ENCODE measurements at places on chromosomes 12 and 14.
A peak's percentile ranks its signal among the peaks of the same experiment; 100 is the strongest.

GRCh38 chr14:84112589-84112988 lies 1417.4 kb upstream of the FLRT2 start:
- DNase-seq = no peak

DNA sequence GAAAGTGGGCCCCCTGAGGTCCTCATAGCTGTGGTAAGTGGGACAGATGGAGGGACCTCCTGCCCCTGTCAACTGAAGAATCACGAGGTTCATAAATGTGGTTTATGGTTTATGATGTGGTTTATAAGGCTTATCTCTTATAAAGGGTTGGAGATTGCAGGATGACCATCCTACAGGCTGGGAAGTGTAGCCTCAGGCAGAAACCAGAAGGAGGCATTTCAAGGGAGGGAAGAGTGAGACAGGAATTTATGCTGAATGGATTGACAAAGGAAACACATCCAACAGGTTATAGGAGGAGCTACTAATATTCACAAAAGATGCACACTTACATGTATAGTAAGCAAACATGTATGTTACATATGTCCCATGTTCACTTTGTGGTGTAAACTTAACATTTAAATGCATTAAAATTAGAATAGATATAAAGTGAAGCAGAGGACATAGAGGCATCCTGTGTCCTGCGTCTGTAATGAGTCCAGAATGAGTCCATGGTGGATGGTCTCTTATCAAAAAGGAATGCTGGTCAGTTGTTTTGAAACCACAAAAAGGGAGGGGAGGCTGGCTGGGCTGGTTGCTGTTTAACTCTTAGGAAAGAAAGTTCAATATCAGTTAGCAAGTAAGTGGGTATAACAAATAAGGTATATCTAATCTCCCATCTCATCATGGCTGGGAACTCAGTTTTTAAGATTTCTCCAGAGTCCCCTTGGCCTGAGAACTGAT lies 149.0 kb upstream of the RMST start:
- no peak for DNase-seq

DNA sequence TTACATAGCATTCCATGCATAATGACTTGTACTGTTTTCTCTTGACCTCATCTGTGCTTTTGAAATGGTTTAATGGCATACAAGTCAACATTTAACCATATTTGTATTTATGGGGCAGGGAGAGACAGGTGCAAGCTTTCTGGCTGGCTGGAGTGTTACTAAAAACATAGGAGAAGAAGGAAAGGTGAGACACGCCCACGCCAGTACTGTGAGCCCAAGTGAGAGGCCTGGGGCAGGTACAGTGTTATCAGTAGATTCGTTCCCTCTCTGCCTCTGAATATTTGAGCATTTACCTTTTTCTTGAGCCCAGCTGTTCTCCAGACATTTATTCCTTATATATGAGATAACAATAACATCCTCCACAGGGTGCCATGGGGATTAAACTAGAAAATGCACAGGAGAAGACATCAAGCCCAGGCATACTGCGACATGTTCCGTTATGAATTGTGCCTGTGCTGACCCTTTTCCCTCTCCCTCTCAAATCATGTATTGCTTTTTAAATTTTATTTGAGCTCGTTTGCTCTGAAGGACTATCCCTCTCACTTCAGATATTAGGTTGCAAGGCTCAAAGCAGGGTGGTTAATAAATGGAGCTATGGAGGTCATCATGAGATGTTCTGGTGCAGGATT lies 34.6 kb upstream of the TUBA1C start:
- no peak for DNase-seq

GRCh38 chr12:83113945-83114344 lies 427.2 kb downstream of the TMTC2 start:
- DNase-seq = no peak

DNA sequence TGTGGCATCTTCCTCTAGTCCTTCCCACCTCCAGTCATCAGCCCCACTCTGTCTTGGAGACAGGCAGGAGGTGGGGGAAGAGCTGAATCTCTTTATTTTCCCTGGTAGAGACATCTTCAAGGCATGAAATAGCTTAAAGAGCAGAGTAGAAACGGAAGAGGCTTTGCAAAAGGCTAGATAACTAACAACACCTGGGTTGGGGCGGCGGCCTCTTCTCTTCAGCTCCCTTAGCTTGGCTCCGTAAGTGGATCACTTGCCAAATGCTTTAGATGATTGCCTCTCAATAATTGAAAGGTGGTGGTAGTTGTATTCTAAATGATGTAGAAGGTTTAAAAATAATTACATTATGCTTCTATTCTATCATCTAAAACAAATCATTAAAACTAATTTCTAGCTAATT lies 36.1 kb downstream of the SSPN start:
- no peak for DNase-seq

GRCh38 chr14:23481979-23482822 lies 12.7 kb downstream of the NGDN start:
- no peak for DNase-seq

DNA sequence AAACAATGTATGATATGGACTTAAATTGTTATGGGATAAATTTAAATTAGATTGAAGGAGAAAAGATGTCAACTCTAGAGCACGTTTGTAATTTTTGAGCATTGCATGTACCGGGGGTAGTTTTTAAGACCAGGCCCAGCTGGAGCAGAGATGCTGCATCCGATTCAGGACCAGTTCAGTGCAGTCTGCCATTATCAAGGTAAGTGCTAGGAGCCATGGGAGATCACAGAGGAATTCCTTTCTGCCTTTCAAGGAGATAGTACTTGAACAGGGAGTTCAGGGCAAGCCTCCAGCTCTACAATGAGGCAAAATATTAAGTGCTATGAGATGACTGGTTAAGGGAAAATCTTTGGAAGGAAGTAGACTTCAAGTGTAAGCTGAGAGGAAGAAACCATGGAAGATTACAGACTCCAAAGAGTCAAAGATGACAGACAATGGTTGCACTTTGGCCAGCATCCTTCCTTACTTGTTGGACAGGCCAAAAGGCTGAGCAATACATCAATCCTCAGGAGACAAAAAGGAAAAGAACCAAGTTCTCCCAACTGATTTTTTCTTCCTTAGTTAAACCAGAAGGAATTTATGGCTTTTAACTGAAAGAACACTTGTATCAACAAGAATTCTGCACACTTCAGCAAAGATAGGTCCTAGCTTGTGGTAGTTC lies 113.2 kb upstream of the HIF1A start:
- no peak for DNase-seq

DNA sequence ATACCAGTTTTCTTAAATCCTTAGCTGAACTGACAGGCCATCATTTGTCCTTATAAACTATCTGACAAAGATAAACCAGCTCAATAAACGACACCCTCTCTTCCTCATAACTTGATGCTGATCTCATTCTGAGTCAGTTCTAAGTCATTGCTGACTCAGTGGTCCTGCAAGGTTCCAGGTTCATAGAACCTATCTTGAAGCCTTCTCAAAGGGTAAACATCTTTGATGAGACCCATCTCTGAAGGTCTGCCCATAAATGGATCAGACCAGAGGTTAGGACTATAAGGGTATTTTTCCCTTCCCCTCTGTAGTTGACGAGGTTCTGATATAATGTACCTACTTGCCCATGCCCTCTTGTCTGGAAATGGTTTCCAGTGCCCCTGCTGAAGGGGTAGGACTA lies 11.9 kb downstream of the NAA25 start:
- DNase-seq = peak; percentile 40

- DNase-seq = no peak
These were observed 7.0 kb downstream of the VCPKMT start for GRCh38 chr14:50109342-50109741.

GRCh38 chr12:116922194-116922897 lies 11.6 kb downstream of the FBXW8 start:
- no peak for DNase-seq

DNA sequence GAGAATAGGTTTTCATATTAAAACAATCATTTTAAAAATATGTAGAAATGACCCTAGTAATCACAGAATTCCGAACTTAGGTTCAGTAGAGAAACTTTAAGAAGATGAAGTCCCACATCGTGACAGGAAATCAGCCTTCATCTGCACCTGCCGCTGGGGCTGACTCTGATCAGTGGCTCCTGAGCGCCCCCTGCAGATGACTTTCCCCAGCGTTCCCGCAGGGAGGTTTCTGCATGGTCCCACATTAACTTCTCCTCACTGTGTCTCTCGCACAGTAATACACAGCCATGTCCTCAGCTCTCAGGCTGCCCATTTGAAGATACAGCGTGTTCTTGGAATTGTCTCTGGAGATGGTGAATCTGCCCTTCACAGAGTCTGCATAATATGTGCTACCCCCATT lies 1131.1 kb downstream of the TMEM121 start:
- peak; percentile 81 for DNase-seq

- no peak for DNase-seq
These were observed 653.9 kb upstream of the TBX3 start for GRCh38 chr12:115337693-115338543.

DNA sequence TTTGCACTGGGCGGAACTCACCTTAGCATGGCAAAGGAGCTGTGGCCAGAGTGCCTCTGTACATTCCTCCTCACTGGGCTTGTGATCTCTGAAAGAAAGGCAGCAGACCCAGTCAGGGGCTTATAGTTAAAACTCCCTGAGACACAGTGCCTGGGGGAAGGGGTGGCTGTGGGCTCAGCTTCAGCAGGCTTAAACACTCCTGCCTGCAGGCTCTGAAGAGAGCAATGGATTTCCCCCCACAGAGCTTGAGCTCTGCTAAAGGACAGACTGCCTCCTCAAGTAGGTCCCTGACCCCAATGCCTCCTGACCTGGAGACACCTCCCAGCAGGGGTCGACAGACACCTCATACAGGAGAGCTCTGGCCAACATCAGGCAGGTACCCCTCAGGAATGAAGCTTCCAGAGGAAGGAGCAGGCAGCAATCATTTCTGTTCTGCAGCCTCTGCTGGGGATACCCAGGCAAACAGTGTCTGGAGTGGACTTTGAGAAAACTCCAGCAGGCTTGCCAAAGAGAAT lies 327.5 kb upstream of the SLC16A7 start:
- DNase-seq = no peak

- no peak for DNase-seq
These were observed 238.5 kb upstream of the LHX5 start for GRCh38 chr12:113710216-113710615.

GRCh38 chr14:56632195-56632594 lies 52.6 kb downstream of the TMEM260 start:
- no peak for DNase-seq

GRCh38 chr12:100251917-100252316 lies 15.0 kb downstream of the DEPDC4 start:
- no peak for DNase-seq

DNA sequence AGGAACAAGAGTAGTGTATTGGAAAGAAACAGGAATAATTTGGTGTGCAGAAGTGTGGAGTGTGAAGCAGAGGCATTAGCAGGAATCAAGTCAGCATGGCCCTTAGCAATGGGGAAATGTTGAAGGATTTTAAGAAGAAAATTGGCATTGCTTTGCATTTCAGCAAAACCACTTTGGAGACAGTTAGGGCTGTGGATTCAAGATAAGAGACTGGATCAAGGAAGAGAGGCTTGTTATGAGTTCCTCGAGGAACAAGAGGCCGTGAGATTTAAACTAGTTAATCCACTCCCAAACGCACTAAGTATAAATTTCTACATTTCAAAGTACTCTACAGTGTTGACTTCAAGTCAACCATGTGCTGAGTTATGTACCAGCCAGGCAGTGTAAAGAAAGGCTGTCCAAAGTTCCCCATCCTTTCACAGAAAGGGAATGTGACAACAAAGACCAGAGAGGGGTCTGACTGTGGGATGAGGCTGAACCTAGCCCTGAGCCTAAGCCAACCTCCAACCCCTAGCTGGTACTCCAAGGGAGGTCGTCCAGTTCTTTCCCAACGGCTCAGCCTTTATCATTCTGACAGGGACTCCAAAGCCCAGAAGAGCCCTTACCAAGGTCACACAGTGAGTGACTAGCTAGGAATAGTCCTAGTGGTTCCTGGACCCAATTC lies 91.2 kb upstream of the BMP4 start:
- DNase-seq = no peak

DNA sequence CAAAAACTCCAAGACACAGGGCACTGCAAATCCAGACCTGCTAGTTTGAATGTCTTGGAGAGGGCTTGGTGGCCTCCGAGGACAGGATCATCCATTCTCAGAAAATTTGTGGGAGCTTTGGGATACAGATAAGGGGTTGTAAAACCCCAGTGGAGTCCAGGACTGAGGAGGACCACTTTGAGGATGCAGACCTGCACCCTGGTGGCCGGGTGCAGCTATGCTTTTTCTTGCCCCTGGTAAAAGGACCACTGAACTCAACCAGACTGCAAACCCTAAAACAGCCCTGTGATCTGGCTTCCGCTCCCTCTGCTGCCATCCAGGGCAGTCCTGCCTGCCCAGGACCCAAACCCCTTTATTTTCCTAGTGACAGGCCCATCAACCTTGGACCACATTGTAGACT lies 169.5 kb upstream of the DAAM1 start:
- no peak for DNase-seq

GRCh38 chr14:32813401-32813800 lies 125.3 kb upstream of the NPAS3 start:
- DNase-seq = no peak

DNA sequence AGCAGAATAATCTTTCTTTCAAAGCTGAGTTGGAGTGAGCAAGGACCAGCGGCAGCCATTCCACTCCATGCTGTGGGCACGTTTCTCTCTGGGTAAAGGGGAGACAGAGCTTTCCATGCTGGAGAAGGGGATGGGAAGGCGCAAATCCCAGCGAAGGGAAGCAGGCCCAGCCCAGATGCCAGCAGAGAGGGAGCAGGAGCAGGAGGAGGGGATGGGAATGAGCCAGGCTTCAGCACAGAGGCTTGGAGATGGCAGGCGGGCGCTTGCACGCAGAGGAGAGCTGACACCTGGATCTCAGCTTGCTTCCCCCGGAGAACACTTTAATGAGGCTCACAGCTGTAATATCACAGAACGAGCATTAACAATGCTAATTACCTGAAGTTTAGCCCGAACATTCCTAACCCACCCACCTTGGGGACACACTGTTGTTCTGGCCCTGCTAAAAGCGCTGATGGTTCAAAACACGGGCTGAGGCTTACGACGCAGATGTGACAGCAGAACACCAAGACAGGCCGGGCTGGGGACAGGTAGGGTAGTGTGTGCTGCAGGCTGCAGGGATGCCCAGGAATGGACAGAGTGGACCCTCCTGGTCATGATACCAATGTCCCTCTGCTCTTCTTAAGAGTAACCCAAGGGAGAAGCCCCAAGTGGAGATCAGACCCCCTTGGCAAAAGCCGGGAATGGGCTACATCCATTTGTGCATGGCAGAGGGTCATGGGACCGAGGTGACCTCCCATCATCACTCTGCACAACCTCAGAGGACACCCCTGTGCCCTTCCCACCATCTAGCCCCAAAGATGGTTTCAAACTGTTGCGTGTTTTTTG lies 288.6 kb downstream of the DPF3 start:
- DNase-seq = peak; percentile 23

GRCh38 chr12:108996320-108996719 lies 24.5 kb downstream of the SVOP start:
- no peak for DNase-seq

GRCh38 chr14:64303471-64303917 lies 9.3 kb upstream of the ESR2 start:
- DNase-seq = no peak

- no peak for DNase-seq
These were observed 213.2 kb upstream of the LRFN5 start for GRCh38 chr14:41393512-41393911.

- no peak for DNase-seq
These were observed 80.6 kb upstream of the GSC start for GRCh38 chr14:94850309-94851211.

GRCh38 chr14:100858838-100859220 lies 32.9 kb downstream of the MEG3 start:
- DNase-seq = no peak
